ENCODE measurements at places on chromosomes 12 and 14.

GRCh38 chr12:130984183-130985058 is 30.7 kb downstream of the ADGRD1 start:
- no peak for DNase-seq

- DNase-seq = no peak
These were observed 79.6 kb downstream of the MOK start for GRCh38 chr14:102225386-102225785.

DNA sequence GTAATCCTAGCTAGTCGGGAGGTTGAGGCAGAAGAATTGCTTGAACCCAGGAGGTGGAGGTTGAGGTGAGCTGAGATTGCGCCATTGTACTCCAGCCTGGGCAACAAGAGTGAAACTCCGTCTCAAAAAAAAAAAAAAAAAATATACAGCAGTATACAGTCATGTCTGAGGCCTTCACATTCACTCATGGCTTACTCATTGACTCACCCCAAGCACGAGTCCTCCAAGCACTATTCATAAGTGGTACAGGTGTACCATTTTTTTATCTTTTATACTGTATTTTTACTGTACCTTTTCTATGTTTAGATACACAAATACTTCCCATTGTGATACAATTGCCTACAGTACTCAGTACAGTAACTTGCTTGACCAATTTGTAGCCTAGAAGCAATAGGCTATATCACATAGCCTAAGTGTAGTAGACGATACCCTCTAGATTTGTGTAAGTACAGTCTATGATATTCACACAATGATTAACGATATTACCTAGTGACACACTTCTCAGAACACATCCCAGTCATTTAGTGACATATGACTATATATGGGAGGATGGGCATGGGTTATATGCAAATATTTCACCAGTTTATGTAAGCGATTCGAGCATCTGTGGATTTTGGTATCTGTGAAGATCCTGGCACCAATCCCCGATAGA is 12.2 kb downstream of the LLPH start:
- no peak for DNase-seq

DNA sequence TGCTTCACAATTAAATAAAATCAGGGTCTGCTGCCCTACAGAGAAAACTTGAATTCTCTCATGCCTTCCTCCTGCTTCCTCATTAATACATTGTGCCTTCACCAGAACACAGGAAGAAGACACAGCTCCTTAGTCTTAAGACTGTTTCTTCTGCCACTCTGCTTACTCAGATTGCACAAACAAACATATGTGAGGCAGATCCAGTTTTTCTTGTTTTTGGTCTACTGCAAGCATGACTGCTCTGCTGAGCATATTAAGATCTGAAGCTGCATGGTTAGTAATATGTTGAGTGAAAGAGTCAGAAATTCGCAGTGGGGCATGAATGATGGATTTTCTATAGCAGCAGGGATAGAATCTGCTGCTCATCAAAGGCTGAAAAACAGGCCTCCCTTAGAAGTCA is 321.1 kb upstream of the STXBP6 start:
- no peak for DNase-seq

GRCh38 chr12:108814462-108815211 is 42.7 kb downstream of the SSH1 start:
- no peak for DNase-seq

DNA sequence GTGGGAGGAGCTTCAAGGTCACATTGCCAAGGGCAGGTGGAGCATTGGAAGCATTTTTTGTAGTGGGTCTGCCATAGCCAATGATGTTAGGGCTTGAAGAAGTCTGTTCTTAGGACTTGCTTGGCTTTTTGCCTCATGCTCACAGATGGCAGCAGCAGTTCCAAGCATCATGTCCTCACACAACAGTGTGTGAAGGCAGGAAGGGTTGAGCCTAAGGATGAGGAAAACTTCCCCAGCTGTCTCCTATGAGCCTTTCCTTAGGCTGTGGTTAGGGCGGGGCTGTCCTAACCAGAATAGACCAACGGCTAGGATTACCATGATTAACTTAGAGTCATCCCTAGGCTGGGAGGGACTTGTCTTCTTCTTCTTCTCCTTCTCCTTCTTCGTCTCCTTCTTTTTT is 76.2 kb upstream of the KCNA1 start:
- no peak for DNase-seq

GRCh38 chr14:102759456-102760187 is 17.6 kb upstream of the TRAF3 start:
- no peak for DNase-seq
